ENCODE measurements at places on chromosomes 7 and 10. TPM values are rescaled to one million over a fixed set of nuclear protein-coding genes. Genes with fewer than 3 reads are reported as not detected.

Gene HTR5A
- not detected for total RNA-seq

GRCh38 chr10:88131511-88132139 lies 268.2 kb downstream of the PTEN start:
- H3K36me3 ChIP-seq, result no peaks in the 10 kb centered on the region
- H3K27ac ChIP-seq, result no peak overlapping the region
- no peaks in the 10 kb centered on the region for H3K27me3 ChIP-seq
- H3K4me3 ChIP-seq, result no peak overlapping the region
- DNase-seq, result peak; percentile 79
- peaks cover 3% of the 10 kb centered on the region for H3K4me1 ChIP-seq

DNA sequence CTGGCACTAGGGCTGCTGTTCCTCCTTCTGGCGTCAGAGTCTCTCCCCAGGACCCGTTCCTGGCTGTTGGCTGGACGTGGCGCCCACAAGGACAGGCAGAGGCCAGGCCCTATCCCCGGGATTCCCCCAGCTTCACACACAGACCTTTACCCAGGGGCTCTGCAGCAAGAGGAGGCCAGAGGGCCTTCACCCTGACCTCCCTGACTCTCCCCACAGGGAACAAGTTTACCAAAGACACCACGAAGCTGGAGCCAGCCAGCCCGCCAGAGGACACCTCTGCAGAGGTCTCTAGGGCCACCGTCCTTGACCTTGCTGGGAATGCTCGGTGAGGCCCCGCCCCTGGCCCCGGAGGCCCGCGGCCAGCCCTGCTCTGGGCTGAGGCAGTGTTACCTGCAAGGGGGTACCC lies 82.2 kb downstream of the GTF2IRD1 start:
- no peak for DNase-seq
- H3K27me3 ChIP-seq, result no peaks in the 10 kb centered on the region
- H3K4me1 ChIP-seq, result no peaks in the 10 kb centered on the region
- no peak overlapping the region for H3K4me3 ChIP-seq
- H3K27ac ChIP-seq, result no peak overlapping the region

DNA sequence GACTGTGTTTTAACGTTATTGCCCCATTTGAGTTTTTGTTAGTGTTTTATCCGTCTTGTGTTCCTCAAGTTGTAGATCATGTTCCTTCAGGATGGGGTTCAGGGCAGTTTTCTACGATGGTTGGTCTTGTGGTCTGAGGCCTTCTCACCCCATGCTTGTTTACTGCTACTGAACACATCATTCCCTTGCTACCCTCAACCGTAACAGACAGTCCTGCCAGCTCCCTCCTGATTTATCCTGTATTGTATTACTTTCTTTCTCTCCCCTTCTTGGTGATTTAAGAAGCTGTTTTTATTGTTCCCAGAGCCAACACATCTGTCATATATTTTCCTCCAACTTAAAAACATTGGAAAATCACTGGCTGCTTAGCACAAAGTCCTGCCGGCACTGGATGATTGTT lies 719.8 kb downstream of the INHBA start:
- H3K4me1 ChIP-seq, result peaks cover 5% of the 10 kb centered on the region
- H3K4me3 ChIP-seq, result no peak overlapping the region
- H3K36me3 ChIP-seq, result no peaks in the 10 kb centered on the region
- H3K27ac ChIP-seq, result no peak overlapping the region

DNA sequence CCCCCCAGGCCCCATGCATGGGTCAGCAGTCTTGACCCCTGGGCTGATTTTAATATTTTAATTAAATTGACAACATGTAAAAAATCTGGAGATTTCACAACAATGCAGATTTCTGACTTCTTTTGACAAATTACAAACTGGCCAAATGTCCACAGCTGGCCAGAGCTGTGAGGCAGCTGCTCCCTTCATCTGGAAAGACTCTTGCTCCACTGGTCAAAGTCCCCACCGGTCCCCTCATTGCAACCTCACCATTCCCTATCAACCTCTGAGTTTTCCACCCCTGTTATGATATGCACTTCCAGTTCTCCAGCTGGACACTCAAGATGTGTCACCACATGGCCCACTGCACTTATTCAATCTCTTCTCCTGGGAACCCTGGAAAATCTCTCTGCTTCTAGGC lies 266.2 kb downstream of the KCNMA1 start:
- no peaks in the 10 kb centered on the region for H3K4me1 ChIP-seq
- no peak overlapping the region for H3K27ac ChIP-seq
- H3K27me3 ChIP-seq, result no peaks in the 10 kb centered on the region
- no peak for DNase-seq

- no peak for DNase-seq
- H3K36me3 ChIP-seq, result no peaks in the 10 kb centered on the region
- H3K4me3 ChIP-seq, result no peak overlapping the region
- H3K4me1 ChIP-seq, result no peaks in the 10 kb centered on the region
- H3K27ac ChIP-seq, result no peak overlapping the region
- no peaks in the 10 kb centered on the region for H3K27me3 ChIP-seq
Measured at GRCh38 chr7:87658553-87658952, 30.4 kb downstream of the RUNDC3B start.

Gene FOXI2
- not detected for total RNA-seq

Gene LYZL1
- not detected for total RNA-seq

DNA sequence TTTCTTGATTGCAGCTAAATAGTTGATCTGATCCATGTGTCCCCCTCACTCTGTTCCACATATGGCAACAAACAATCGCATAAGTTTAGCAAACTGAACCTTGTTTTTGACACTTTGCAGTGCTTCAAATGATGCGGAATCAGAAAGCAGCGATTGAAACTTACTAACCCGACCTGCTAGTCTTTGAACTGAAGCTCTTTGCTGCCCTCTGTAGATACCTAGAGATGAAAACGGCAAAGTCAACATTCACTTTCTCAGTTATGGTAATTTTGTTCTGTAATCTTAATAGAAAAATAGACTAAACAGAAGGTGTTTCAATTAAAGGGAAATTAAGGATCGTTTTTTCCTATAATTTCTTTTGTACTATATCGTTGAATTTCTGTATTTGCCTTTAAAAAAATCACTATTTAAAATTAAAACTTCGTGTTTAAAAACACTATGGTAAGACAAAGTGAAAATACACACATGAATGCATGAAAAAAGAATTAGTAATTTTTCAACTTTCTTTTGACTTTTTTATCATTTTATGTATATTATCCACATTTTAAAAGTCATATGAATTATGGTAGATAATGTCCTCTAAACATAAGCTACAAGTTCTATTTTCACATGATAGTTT lies 276.5 kb downstream of the MAGI2 start:
- peak; percentile 45 for DNase-seq
- H3K4me1 ChIP-seq, result no peaks in the 10 kb centered on the region
- no peak overlapping the region for H3K27ac ChIP-seq
- no peaks in the 10 kb centered on the region for H3K27me3 ChIP-seq

- no peak overlapping the region for H3K27ac ChIP-seq
- DNase-seq, result no peak
- no peaks in the 10 kb centered on the region for H3K4me1 ChIP-seq
- no peak overlapping the region for H3K4me3 ChIP-seq
- no peaks in the 10 kb centered on the region for H3K27me3 ChIP-seq
Measured at GRCh38 chr7:33400214-33400538, 270.8 kb downstream of the BBS9 start.

Gene STOX1
- total RNA-seq, result under 0.01 TPM

GRCh38 chr7:132771301-132771730 lies 195.0 kb upstream of the PLXNA4 start:
- no peak overlapping the region for H3K4me3 ChIP-seq
- no peak for DNase-seq
- H3K36me3 ChIP-seq, result no peaks in the 10 kb centered on the region
- no peak overlapping the region for H3K27ac ChIP-seq
- H3K4me1 ChIP-seq, result peaks cover 2% of the 10 kb centered on the region

Gene C10orf62
- total RNA-seq, result not detected

- no peaks in the 10 kb centered on the region for H3K36me3 ChIP-seq
- DNase-seq, result peak; percentile 78
- H3K27me3 ChIP-seq, result no peaks in the 10 kb centered on the region
- H3K4me1 ChIP-seq, result no peaks in the 10 kb centered on the region
- H3K4me3 ChIP-seq, result no peak overlapping the region
- H3K27ac ChIP-seq, result no peak overlapping the region
Measured at GRCh38 chr7:2886900-2887299, 42.8 kb upstream of the GNA12 start.

- no peaks in the 10 kb centered on the region for H3K27me3 ChIP-seq
- peak; percentile 87 for DNase-seq
- peak overlapping the region; percentile 15 for H3K4me3 ChIP-seq
- no peaks in the 10 kb centered on the region for H3K4me1 ChIP-seq
- H3K27ac ChIP-seq, result no peak overlapping the region
Measured at GRCh38 chr10:36450380-36450779, 675.0 kb upstream of the ANKRD30A start.

DNA sequence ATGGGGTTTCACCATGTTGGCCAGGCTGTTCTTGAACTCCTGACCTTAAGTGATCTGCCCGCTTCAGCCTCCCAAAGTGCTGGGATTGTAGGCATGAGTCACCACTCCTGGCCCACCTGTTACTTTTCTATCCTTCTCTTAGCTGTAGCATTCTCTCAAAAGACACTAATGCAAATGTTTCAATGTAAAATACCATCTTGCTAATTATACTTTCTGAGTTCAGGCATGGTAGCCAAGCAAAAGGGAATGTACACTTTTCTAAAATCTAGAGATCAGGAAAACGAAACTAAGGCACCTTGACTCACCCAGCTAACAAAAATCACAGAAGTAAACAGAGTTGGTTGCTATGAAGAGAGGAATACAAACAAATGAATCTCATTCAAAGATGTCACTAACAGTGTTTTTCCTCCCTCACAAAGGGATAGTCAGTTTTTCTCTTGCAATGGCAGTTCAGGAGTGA lies 401.0 kb upstream of the NRP1 start:
- H3K27ac ChIP-seq, result no peak overlapping the region
- no peaks in the 10 kb centered on the region for H3K36me3 ChIP-seq
- H3K4me1 ChIP-seq, result no peaks in the 10 kb centered on the region
- no peak overlapping the region for H3K4me3 ChIP-seq

GRCh38 chr7:74272305-74273038 lies 16.7 kb upstream of the CLIP2 start:
- no peaks in the 10 kb centered on the region for H3K27me3 ChIP-seq
- peak; percentile 97 for DNase-seq
- H3K27ac ChIP-seq, result peak overlapping the region; percentile 99
- H3K4me1 ChIP-seq, result peaks cover 7% of the 10 kb centered on the region

DNA sequence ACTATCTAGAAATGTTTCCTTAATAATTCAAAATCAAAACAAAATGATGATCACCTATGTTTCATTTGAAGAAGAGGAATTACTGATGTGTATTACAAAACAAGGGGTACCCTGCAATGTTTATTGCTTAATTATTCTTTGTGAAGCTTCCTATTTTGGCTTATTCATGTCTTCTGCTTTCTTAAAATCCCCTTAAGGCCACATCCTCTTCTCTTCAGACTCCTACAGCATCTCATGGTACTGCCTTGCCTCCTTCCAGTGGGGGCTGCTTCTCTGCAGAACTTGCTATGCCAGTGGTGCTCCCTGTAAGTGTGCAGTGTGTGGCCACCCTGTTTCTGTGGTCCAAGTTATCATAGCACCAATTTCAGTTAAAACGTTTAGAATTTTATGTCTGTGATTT lies 35.0 kb downstream of the CCDC146 start:
- DNase-seq, result no peak
- H3K4me3 ChIP-seq, result no peak overlapping the region
- no peaks in the 10 kb centered on the region for H3K36me3 ChIP-seq
- no peaks in the 10 kb centered on the region for H3K27me3 ChIP-seq

Gene ANK3
- 0.50 TPM for total RNA-seq

Gene PROSER2
- total RNA-seq, result 1.8 TPM

DNA sequence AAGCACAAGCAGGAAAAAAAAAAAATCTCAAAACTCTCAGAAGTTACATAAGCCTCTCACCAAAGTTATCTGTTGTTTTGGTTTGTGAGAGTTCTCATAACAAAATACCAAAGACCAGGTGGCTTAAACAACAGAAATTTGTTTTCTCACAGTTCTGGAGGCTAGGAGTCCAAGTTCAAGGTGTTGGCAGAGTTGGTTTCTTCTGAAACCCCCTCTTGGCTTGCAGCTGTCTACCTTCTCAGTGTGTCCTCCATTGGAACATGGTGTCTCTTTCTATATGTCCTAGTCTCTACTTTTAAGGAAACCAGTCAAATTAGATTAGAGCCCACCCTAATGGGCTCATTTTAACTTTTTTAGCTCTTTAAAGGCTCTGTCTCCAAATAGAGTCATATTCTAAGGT lies 44.9 kb downstream of the TNKS2 start:
- H3K27ac ChIP-seq, result no peak overlapping the region
- peaks cover 11% of the 10 kb centered on the region for H3K36me3 ChIP-seq
- H3K4me3 ChIP-seq, result no peak overlapping the region
- H3K27me3 ChIP-seq, result no peaks in the 10 kb centered on the region
- H3K4me1 ChIP-seq, result no peaks in the 10 kb centered on the region
- no peak for DNase-seq

Gene TRPV5
- not detected for total RNA-seq

DNA sequence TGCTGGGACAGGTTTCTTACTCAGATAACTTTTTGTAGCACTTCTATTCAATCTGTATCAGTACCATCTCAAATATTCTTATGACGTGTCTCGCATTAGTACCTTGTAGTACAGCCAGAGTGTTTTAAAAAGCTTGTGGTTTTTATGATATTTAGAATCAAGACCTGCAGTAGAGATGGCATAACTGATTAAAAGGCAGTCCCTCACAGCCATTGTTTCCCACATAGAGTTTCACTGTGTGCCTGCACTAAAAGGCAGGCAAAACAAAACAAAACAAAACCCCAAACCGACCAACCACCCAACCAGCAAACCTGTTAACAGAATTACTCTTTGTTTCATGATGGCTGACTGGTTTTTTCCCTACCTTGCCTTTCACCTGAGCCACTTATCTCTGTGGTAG lies 221.3 kb upstream of the DGKB start:
- no peak overlapping the region for H3K27ac ChIP-seq
- no peaks in the 10 kb centered on the region for H3K4me1 ChIP-seq
- H3K27me3 ChIP-seq, result no peaks in the 10 kb centered on the region
- H3K4me3 ChIP-seq, result no peak overlapping the region
- H3K36me3 ChIP-seq, result no peaks in the 10 kb centered on the region

DNA sequence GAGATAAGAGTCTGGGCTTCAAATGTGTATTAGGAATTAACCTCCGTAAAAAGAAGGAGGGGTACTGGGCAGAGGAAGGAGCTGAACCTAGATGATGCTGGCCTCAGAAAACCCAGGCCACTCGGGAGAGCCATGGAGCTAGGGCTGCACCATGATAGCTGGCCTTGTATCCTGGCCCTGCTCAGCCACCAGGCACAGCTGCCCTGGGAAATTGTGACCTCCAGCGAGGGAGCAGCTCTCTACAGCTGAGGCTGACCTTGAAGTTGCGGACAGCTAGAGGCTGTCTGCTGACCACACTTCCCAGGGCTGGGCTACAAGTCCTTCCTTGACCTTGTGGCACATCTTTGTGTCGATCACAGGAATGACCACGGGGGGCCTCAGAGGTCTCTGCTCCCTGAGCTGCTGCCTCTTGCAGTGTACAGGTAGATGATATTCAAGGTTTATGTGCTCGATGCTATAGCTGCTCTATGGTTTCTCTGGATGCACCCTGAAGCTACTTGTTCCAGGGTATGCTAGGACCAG lies 38.3 kb upstream of the SLC35B4 start:
- H3K4me1 ChIP-seq, result no peaks in the 10 kb centered on the region
- DNase-seq, result no peak
- H3K27me3 ChIP-seq, result no peaks in the 10 kb centered on the region
- no peak overlapping the region for H3K27ac ChIP-seq
- H3K36me3 ChIP-seq, result no peaks in the 10 kb centered on the region

GRCh38 chr10:7480742-7481367 lies 70.0 kb upstream of the SFMBT2 start:
- no peaks in the 10 kb centered on the region for H3K36me3 ChIP-seq
- H3K4me1 ChIP-seq, result no peaks in the 10 kb centered on the region
- H3K27ac ChIP-seq, result no peak overlapping the region
- DNase-seq, result no peak
- no peaks in the 10 kb centered on the region for H3K27me3 ChIP-seq
